Activated T-cell treated with anti-CD3 and anti-CD28 coated beads for 1 hour (primary cell): ENCODE measurements at places on chromosomes 4 and X.

DNA sequence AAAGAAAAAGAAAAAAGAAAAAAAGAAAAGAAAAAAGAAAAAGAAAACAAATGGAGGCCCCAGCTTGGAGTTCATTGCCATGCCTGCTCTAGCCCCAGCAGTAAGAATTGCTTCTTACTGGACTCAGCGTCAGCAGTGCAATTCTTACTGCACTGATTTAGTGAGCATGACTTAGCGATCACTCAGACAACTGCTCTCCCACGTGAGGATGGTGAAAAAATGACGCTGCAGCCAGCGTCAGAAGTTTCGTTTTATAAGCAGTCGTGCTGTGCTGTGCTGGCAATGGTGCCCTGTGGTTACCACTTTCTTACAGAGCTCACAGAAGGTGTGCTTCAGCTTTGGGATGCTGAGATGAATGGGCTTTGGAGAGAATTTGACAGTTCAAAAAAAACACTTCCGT is 68.3 kb upstream of the DDX3X start:
- peak; percentile 14 for DNase-seq

GRCh38 chr4:88750369-88750768 is 52.7 kb upstream of the NAP1L5 start:
- no peak for DNase-seq

DNA sequence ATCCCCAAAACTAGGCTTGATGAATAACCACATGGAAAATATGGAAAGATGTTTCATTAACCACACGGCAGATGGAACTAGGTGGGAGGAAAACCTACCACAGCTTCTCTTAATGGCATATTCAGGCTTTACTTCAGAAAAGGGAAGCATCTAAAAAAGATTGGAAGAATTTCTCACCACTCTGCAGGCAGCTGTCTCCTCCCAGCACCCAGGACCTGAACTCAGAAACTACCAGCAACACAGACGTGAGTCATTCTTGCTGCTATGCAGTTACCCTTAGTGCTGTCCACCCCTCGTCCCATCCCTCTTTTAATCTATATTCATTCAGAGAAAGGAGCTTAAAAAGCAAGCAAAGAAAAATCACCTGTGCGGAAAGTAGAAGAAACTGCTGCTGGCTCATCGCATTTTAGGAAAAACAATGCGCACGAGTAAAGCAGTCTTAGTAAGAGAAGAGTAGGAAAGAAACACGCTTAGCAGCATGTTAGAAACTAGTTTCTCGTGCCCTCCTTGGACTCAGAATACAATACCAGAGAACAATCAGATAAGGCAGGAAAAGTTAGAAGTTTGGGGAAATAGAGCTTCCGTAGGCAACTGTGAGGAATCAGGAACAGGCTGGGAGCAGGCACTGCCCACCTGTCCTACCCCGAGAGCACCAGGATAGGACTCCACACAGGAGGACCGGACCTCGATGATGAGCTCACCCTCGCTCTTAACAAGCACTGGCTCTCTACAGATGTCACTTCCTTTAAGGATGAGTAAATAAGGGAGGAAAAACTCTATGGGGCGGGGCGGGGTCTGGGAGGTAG is 48.1 kb upstream of the ENPP6 start:
- DNase-seq = no peak

DNA sequence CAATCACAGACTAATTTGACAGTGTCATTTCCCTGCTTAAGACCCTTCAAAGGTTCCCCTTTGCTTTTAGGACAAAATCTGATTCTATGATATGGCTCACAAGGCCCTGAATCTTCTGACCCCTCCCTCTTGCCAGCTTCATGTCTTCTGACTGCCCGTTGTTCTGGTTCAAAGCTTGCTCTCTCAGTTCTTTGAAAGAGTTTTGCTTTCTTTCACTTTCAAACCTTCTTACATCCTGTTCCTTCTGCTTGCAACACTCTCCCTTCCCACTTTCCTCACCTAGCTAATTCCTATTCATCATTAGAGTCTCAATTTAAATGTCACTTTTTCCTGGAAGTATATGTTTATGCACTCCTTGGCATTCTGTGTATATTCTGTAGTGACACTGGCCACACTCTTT is 299.2 kb downstream of the IDS start:
- DNase-seq = no peak

DNA sequence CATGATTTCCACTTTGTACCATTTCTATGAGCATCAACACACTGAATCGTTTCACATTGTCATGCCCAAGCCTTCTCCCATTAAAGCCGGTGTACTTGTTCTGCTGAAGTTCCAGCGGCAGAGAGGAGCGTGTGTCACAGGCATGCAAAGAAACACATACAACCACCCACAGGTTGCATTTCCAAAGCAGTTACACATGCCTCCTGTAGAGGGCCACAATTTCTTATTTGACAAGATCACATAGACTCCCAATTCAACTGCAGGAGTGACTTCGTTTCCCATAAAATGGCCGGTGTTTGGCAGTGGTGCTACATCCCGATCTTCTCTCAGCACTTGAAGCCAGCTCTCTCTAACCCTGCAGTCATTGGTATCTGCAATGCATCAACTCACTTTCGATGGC is 992.6 kb downstream of the NLGN4X start:
- DNase-seq = no peak

DNA sequence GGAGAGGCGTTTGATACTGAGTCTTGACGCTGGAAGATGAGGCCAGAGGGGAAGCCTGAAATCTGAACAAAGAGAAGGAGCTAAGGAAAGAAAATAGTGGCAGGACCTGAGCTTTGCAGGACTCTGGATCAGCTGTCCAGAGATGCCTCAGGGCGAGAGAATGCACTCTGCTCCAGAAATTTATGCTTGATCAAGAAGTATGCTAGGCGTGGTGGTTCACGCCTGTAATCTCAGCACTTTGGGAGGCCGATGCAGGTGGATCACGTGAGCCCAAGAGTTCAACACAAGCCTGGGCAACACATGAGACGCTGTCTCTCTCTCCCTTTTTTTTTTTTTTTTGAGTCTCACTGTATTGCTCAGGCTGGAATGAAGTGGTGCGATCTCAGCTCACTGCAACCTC is 1.9 kb downstream of the TRIM75 start:
- no peak for DNase-seq

- no peak for DNase-seq
Measured at GRCh38 chr4:139018971-139019758, 3.6 kb downstream of the NOCT start.
